ENCODE measurements at places on chromosomes 2 and 18.

DNA sequence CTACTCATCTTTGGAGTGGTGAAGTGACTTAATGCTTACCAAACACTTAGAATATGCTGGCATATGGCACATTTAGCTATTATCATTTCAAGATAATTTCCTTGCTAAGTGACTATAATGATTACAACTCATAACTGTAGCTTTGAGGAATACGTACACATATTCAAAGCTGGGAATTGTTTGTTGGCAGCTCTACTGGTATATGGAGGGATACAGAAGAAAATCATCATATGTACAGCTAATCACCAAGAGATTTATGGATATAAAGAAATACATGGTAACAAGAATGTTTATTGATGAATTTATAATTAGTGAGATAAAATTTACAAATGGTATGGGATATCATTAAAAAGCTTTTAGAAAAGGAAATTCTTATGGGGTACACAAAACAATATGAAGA is 207.2 kb downstream of the GALNT13 start:
- no peak for DNase-seq

GRCh38 chr2:230821991-230822520 is 42.7 kb upstream of the ITM2C start:
- DNase-seq: no peak

DNA sequence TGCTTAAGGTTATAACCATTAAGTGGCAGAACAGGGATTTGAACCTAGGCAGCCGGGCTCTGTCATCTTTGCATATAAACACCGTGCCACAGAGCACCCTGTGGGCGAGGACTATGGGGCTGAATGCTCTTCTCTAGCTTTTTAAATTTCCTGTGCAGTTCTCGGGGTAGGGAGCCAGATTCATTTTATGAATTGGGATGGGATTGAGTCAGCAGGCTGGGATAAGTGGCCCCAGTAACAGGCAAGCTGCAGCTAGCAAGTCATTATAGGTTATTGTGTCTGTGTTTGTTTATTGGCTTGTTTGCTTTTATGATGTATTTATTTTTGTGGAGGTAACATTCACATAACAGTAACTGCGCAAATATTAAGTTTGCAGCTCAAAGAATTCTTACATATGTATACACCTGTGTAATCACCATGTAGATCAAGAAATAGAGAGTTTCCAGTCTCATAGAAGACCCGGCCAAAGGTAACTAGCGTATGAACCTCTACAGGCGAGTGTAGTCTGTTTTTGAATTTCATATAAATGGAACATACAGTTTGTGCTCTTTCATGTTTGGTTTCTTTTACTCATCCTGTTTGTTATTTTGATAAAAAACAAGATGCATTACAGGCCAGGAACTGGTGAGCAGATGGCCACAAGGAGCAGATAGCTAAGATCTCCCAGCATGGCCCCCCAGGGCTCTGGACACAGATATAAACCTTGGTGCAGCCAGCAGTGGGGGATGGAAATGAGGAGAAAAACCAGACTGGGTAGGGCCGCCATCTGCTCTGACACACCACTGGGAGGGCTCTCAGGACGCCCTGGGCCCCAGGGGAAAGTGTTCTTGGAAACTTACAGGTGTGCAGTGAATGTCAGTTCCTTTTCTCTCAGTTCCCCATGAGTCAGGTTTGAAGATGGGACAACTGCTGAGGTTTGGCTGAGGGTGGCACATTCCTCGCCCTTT is 49.2 kb upstream of the GPR155 start:
- no peak for DNase-seq

- no peak for DNase-seq
Observed at GRCh38 chr2:102337481-102338386, 17.9 kb upstream of the IL18R1 start.

DNA sequence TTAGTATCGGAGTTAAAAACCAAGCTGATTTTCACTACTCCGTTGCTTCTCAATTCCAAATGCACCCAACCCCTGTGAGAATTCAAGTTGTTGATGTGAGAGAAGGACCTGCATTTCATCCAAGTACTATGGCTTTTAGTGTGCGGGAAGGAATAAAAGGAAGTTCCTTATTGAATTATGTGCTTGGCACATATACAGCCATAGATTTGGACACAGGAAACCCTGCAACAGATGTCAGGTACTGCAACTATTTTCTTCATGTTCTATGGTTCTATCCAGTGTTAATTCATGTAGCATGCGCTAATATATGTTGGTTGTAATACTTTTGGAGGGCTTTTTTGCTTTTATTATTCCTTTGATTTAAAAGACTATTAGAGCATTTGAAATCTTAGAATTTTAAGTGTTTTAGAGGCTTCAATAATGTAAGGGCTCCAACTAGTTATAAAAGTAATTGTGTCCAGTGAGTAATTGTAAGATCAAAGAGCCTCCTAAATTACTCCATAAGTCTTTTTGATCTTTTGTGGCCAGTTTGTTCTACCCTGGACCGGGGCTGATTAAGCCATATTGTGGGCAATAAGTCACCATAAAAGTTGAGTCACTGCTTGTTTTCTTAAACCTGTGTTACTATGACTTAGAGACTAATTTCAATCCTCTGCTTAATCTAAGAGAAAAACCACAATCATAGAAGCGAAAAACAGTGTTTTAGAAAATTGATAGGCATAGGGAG is 22.9 kb downstream of the DSG4 start:
- DNase-seq: no peak

DNA sequence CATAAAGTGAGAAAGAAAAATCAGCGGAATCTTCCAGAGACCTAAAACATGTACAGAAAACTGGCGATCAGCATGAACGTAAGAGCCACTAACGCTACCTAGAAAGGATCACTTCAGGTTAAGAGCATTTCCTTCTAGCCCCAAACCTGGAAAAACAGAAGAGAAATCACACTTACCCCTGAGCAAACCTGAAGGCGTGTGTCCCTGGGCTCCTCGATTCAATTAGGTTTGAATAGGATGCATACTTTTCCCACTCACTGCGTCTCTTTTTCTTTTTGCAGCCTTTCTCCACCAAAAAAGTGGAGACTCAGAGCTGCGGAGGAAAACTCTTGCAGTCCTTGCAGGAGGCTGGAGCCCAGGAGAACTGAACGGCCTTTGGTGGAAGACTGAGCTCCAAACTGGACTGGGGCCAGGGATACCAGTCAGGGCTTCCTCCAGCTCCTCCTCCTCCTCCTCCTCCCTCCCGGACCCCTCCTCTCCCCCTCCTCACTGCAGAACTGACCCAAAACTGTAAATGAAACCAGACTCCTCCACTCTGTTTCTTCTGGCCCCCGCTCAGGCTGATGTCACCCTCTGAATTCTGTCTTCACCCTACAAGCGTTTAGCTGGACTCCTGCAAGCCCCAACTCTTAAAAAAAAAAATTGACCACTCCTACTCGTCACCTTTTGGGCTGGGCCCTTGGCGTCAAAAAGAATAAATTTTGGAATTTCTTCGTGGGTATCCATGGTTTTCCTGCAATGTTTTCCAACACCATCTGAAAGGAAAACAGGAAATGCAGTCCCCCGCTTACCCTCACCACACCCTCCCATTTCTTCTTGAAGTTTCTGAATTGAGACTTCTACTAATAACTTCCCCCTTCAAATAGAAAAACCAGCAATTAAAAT is at the start of gene COL6A3:
Gene COL6A3 (minus strand): TSS at position 388 of the 885 bp plus-strand sequence. CDS start 17,347 bp downstream, outside the sequence.
- DNase-seq: no peak

DNA sequence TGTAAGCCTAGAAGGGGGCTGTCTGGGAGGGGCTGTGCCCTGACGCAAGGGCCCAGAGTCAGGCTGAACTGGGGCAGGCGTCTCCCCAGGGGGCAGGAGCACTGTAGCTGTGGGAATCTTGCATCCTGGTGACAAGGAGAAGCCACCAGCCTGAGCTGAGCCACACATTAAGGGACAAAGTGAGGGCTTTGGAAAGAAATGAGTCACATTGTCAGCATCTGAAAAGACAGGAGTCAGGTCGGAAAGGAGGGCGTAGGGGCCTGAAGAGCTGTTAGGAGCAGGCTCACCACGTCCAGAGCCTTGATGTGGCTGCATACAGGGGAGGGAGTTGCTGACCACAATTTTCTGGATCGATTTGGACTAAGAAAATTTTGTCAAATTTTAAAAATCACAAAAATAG is 298.6 kb downstream of the CYP26B1 start:
- DNase-seq: no peak

DNA sequence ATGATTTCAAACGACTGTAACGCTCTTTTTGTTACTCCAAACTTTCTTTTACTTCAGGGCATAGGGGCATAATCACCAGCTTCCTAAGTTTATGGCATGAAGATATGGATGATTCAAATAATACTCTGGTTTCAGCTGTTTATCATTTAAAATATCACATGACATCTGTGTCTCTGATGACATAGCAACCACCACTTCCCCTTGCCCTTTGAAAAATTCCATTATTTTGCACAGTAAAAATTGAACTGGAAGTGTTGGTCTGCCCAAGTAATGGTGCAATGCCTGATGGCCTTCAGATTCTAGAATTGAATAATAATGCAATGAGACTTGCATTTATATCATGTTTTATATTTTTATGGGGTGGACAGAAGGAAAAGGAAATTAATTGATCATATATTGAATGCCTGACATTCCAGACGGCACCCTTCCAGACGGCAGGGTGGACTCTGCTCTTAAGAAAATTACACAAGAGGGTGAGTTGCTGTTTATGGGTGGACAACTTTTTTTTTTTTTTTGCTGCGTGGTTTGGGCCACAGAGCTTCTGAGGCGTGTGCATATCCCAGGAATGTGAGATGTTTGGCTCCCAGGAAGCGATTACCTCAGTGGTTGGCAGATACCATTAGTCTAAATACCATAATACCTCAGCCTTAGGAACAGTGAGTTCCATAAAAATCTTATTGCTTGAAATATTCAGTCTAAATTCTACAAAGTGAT is 101.7 kb upstream of the ZNF521 start:
- no peak for DNase-seq

- no peak for DNase-seq
Observed at GRCh38 chr18:76564117-76564516, 69.1 kb upstream of the ZNF516 start.

DNA sequence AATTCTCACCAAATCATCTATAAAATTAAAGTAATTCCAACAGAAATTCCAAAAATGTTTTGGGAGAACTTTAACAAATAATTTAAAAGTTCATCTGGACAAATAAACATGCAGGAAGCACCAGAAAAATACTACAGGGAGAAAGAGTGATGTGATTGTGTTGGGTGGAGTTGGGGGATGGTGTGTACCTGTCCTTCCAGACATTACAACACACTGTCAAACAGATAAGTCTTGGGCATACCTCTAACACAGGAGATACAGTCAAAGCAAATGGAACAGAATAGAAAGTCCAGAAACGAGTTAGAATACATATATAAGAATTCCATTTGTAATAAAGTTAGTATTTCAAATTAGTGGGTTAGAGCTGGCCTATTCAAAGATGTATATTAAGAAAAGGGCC is 22.6 kb downstream of the METTL8 start:
- no peak for DNase-seq

DNA sequence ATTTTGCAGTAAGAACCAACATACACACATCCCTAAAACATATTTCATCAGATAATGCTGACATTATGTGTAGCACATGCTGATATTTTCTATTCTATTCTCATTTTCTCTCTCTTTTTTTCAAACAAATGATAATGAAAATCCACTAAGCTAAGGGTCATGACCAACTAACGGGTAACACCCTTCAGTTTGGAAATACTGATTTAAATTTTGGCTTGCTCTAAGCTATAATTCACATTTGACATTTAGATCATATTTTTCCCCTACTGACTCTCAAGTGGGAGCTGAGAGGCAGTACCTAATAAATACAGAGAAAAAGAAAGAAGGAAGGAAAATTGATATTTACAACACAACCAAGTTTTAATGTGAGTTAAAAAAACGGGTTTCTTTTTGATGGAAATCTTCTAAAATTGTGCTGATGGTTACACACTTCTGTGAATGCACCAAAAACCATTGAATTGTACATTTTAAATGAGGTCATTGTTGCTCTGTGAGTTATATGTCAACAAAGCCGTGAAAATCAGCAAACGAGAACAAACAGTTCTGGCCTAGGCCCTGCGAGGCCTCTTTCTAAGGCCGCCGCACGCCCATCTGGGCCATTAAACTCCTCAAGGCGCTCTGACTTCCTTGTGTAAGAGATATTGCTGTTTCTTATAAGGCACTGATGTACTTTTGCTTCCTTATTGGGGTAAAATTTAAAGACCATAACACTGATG is 124.2 kb downstream of the GALR1 start:
- DNase-seq: no peak

GRCh38 chr18:49944663-49945062 is 131.3 kb upstream of the ACAA2 start:
- DNase-seq: no peak

DNA sequence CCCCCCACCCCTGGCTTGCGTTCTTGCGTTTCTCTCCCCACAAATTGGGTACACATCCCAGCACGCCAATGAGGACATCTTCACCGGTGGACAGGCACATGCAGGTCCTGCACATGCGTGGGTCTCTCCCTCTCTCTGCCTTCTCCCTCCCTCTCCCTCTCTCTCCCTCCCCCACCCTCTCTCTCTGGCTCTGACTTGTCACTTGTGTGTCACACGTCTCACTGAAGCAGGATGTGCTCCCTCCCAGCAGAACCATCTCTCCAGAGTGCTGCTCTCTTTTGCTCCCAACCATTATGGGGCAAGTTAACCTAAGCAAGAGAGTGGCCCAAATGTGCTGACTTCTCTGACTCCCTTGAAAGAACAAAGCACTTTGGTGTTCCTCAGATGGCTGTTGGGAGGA is 120.8 kb upstream of the CAB39 start:
- DNase-seq: no peak

GRCh38 chr2:227881866-227882517 is 10.6 kb downstream of the DAW1 start:
- no peak for DNase-seq

DNA sequence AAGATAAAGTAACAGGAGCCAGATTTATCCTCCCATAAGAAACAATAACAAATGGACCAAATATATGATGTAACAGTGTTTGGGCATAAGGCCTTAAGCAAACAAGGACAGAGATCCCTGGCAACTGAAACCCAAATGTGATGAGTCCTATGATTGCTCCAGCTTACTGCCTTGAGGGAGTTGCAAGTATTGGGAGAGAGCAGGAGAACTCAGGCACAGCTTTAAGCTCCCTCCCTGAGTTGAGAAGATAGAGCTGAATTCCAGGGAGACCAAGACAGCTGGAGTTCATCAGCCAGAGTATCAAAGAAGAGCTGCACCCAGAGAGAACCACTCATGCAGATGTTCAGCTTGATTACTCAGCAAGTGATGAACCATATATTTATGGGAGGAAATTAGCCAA is 814.5 kb upstream of the RAB6C start:
- no peak for DNase-seq

DNA sequence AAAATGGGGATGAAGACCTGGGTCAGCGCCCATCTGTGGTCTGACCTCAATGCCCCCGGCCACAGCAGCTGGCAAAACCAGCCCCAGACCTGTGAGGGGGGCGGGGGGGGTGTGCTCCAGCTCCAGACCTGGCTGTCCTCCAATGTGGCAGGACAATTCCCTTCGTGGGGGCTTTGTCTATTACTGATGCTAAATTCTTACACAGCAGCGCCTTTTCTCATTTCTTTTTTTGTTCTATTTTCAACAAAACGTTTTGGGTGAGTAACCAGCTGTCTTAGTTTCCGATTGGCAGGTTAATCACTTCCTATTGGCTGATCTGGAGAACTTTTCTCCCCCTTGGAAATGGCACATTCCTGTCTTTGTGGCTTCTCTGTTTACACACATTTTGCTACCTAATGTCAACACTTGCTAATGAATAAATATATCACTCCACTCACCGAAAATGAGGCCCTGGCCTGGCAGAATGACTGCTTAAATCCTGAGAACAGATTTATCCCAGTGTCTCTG is 4.4 kb downstream of the SMAD7 start:
- no peak for DNase-seq

All from stimulated activated CD4-positive, alpha-beta T cell treated with anti-CD3 and anti-CD28 coated beads, TNF-alpha, amount 100 ng/mL, for 24 hours (primary cell).